ENCODE measurements at places on chromosomes 1 and 21.

GRCh38 chr1:241666419-241666818 lies 14.3 kb downstream of the WDR64 start:
- DNase-seq: no peak

DNA sequence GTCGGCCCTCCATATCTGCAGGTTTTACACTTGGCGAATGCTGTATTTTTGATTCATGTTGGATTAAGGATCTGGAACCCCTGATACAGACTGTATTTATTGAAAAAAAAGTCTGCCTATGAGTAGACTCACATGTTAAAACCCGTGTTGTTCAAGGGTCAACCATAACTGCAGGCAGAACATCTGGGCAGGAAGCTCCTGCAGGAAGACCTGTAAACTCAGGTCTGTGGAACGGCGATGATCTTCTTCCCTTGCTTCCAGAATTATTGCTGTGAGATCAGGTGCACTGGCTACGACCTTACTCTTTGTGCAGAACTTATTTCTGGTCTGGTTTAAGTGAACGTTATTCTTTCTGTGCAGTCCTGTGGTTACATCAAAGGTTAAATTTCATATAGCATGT lies 96.6 kb downstream of the DISC1 start:
- no peak for DNase-seq

DNA sequence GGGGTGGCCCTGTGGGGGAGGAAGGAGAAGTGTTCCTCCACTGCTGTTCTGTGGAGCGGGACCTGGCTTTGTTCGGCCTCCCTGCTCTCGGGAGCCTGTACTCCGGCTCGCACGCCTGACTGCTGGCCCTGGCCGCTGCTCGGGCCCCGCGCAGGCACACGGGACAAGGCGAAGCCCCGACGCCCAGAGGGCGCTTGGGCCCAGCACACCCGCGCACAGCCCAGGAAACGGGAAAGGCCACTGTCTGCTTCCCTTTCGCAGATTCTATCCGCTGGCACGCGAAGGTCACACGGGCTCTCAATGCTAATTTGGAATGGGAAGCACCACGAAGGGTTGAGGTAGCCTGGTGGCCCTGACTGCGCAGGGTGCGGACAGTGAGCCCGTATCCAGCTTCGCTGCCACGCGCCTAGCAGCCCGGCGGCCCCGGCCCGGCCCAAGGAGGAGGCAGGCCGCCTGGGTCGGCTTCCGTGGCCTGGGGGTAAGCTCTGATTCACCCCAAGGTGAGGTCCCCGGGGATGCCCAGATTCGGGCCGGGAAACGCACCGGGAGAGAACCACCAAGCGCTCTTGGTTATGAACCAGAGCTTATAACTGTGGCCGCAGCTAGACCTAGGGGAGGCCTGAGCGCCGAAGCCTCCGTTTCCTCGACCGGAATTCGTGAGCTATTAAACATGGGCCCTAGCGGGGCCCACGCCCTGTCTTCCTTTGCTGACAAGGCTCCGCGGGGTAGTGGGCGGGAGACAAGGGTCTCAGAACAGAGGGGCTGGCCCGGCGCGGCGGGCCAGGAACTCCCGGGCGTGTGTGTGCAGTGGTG lies 19.7 kb upstream of the TBX15 start:
- no peak for DNase-seq

GRCh38 chr1:51989582-51990477 lies 670 bp downstream of the RAB3B start:
- no peak for DNase-seq

DNA sequence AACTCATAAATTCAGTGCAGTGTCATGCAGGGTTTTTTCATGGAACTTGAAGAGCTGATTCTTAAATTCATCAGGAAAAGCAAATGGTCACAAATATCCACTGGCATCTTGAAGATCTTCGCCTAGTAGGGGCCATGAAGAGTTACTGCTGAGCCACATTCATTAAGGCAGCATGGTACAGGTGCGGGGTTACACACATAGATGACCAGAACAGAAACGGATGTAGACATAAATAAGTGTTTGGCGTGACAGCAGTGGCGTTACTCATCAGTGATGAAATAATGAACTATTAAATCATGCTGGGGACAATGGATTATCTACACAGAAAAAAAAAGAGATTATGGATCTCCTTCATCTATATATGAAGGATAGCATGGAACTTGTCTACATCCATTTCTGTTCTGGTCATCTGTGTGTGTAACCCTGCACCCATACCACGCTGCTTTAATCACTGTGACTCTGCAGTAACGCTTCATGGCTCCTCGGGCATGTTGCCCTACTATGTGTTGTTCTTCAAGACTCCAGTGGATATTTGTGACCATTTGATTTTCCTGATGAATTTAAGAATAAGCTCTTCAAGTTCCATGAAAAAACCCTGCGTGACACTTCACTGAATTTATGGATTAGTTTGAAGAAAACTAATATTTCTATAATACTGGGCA lies 161.3 kb downstream of the GALNT2 start:
- DNase-seq: no peak

DNA sequence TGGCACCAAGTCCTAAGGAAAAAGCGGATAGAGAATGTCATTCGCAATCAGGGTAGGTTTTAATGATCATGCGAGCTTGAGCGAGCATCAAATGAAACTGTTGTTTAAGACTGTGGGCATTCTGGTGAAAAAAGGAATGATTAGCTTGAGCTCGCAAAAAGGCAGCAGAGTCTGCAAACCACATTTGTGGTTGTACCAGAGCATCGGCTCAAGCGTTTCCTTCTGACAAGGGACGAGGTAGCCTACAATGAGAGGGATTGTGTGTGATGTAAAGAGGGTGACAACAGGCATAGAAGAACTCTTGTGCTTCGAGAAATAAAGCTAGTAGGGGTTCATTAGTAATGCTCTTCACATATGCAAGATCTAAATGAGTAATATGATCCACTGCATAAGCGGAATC lies 11.1 kb upstream of the CD48 start:
- no peak for DNase-seq

DNA sequence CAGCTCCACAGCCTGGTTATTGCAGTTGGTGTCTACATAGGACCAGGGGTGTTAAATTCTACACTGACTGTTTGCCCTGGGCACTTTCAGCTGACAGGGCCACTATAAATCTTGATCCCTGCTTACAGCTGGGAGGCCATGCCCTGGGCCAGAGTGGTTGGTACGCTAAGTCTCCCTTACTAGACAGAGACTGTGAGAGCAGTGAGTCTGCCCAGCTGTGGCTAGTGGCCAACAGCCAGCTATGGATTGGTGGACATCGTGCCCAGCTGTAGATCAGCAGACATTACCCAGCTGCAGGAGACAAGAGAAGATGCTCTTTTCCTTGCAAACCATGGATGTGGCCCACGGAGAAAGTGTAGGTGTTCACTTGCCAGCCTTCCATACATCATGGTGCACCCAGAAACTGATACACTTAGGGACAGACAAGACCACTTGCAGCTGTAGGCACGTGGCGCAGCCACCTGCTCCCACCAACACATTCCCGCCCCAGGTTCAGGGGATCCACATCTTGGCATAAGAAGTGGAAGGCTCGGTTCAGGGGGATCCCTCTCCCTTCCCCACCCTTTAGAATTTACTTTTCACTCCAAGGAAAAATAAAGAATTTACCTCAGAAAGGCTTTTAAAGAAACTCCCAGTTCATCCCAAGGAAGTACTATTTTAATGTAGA lies 16.4 kb upstream of the PAX7 start:
- no peak for DNase-seq

- no peak for DNase-seq
Observed at GRCh38 chr1:96695954-96696353, 25.6 kb upstream of the PTBP2 start.

DNA sequence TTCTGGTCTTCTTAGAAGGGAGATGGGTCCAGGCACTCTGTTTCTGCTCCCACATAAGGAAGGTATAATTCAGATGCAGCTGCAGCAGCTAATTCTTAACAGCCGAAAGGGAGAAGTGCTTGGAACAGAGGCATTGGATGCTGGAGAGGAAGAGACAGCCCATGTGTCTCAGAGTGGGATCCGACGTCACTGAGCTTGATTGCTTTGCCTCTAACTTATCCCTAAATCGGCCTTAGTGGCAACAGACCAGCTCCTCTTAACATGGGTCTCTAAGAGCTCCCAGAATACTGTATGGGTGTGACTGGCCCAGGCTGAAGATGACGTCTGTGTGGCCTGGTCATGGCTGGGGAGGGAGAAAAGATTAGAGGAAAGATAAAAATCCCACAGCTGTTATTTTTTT lies 40.7 kb upstream of the KCND3 start:
- no peak for DNase-seq

DNA sequence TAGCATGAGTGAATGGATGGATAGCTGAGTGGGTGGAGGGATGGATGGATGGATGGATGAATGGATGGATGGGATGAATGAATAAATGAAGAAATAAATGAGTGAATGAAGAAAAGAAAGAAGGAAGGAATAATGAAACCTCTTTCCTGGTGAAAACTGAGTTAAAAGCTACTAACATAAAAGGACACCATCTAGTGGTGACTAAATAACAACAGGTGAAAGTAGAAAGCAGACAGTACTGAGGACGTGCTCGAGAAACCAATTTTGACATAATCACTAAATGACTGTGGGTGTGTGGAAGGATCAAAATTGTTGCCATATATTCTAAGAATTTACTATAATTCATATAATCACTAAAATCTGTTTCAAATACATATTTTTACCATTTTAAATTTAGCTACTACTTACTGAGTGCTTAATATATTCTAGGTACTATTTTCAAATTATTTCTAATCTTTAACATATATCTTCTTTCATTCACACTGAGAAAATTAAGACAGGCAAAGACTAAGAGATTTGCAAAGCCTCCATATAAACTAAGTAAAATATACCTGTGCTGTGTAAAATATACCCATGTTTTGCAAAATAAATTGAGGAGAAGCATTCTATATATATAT lies 522.9 kb downstream of the LRRIQ3 start:
- DNase-seq: no peak

DNA sequence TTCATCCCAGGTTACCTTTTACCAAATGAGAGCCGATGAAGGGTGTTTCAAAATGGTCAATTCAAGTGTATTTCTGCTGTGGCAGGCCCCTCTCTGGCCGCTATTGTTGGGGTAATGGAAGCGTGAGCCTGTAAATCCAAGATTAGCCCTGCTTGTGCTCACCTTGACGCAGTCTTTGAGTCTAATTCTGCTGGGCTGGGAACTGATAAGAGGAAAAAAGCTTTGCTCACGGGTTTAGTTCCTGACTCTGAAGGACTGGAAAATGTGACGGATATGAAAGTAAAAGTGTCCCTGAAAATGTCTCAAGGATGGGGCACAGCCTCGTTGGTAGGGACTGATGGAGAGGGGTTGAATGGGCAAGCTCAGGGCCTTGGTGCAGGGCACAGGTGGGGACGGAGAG lies 125.9 kb upstream of the GALNT2 start:
- DNase-seq: no peak

GRCh38 chr1:118973531-118974137 lies 14.5 kb downstream of the TBX15 start:
- DNase-seq: no peak

GRCh38 chr1:198054510-198054909 lies 102.3 kb upstream of the NEK7 start:
- no peak for DNase-seq

DNA sequence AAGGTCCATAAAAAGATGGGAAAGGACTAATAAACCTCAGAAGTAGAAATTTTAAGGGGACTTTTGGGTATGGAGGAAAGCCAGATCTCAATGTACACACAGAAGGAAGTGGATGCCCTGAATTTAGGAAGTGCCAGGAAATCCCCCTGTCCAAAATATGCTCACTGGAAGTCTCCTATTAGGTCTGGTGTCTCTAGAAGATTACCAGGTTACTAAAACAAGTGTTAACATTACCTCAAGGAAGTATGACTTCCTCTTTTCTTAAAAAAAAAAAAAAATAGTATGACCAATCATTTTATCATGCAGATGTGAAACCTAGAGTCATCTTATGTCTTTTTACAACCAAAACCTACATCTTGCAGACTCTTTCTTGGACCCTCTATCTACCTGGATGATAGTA lies 30.7 kb downstream of the CD58 start:
- DNase-seq: no peak

GRCh38 chr21:27108701-27109100 lies 141.8 kb upstream of the ADAMTS5 start:
- no peak for DNase-seq

- DNase-seq: no peak
Observed at GRCh38 chr1:211327346-211327921, 801 bp downstream of the TRAF5 start.

- DNase-seq: no peak
Observed at GRCh38 chr21:45639206-45640000, 4.1 kb upstream of the PCBP3 start.

DNA sequence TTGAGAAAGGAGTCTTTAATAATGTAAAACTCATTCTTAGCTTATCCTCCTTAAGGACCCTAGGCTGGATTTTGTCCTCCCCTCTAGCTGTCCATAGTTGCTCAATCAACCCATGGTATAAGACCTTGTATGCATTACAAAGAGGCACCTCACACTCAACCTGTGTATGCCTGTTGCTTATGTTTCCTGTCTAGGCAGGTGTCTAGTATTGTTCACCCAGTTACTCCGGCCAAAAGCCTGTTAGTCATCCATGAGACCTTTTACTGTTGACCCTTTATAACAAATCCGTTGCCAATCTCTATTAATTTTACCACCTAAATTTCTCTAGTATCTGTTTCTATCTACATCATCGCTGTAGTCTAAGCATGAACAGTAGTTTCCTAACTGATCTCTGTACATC lies 3.7 kb downstream of the LYPLAL1 start:
- no peak for DNase-seq

- no peak for DNase-seq
Observed at GRCh38 chr1:164477343-164477742, 81.6 kb upstream of the PBX1 start.

DNA sequence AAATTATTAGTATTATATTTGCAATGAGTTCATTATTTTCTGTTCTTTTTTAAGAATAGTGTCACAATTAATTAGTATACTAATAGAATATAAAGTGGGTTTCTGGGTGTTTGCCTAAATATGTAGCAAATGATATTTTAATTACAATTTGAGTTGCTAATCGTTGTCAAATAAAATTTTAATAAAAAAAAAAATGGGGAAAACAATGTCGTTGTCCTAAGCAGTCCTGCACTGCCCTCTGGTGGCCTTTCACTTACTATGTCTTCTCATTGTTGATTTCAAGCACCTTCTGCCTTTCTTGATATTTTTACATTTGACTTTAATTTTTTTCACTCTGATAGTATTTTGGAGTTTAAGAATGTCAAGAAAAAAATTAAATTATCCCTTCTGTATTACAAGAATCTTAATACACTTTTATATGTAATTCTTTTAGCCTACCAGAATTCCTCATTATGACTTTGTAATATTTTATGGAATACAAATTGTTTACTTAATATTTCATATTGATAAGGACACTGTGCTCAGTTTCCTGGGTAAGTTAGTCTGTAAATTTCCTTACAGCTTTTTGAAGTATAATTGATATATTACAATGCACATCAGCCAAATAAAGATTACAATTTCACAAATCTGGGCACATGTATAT lies 104.5 kb upstream of the FMN2 start:
- no peak for DNase-seq

DNA sequence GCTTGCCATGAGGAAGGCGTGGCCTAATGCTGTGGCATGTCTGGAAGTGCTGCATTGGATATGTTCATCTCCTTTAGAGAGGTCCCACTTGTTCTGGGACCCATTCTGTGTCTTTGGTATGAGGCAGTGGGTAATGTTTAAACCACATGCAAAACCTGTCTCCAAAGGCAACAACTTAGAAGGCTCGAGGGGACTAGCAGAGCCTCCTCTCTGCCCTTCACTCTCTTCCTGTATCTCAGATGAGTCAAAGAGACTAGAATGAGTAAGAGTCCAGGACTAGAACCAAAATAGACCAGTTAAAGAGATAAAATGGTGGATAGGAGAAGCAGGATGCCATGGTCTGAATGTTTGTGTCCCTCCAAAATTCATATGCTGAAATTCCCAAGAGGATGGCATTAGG lies 220.8 kb upstream of the KIAA0040 start:
- DNase-seq: no peak

- no peak for DNase-seq
Observed at GRCh38 chr1:82225421-82226185, 424.9 kb downstream of the ADGRL2 start.

Data from activated CD4-positive, CD25-positive, alpha-beta regulatory T cell treated with anti-CD3 and anti-CD28 coated beads, Interleukin-2, amount 50 U/mL, for 72 hours (primary cell).